Chondrocyte (in vitro differentiated cells): ENCODE measurements at places on chromosomes 7 and 10. TPM values are rescaled to one million over a fixed set of nuclear protein-coding genes. Genes with fewer than 3 reads are reported as not detected.

DNA sequence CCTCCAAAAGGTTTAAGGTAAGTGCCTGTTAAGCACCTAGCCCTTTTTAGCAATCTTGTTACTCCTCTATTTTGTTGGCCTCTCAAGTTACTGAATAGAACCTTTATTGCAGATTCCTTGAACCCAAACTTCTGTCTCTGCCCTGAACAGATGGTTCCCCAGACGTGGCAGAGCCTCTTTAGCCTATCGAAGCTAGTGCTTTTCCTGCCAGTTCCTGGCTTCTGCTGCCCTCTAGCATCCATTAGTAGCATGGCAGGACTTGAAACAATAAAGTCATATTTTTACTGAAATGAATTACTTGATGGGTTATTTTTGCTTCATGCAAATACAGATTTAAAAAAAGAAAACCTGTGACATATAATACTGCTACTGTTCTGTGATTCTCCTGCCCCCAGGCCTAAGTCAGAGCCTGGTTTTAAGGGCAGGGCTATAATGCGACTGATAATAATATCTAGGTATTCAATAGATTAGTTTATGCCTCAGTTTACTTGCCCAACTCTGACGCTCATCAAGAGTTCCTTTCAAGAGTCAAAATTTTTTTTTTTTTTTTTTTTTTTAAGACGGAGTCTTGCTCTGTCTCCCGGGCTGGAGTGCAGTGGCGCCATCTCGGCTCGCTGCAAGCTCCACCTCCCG, 84.3 kb upstream of the PHF14 start:
- H3K4me3 ChIP-seq, result no peak overlapping the region
- H3K27me3 ChIP-seq, result no peaks in the 10 kb centered on the region
- H3K27ac ChIP-seq, result no peak overlapping the region
- peaks cover 3% of the 10 kb centered on the region for H3K4me1 ChIP-seq
- no peak for DNase-seq

DNA sequence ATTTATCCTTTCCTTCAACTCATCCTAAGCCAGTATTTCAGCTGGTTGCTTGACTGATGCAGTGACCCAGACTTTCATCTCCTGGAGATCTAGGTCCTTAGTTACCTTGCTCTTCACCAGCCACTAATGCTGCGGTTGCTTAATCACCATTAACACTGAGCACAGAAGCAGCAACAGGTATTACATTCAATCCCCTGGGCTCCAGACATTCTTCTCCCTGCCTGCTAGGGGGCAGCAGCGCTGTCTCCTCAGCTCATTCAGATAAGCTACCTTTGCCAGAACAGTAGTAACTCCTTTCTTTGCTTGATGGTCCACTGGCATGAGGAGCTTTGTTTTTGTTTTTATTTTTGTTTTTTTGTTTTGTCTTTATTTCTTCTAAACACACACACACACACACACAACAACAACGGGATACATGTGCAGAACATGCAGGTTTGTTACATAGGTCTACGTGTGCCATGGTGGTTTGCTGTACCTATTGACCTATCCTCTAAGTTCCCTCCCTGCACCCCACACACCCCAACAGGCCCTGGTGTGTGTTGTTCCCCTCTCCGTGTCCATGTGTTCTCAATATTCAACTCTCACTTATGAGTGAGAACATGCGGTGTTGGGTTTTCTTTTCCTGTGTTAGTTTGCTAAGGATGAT, 1043.2 kb upstream of the C7orf33 start:
- DNase-seq, result no peak
- no peaks in the 10 kb centered on the region for H3K4me1 ChIP-seq
- H3K27me3 ChIP-seq, result no peaks in the 10 kb centered on the region
- H3K4me3 ChIP-seq, result no peak overlapping the region

DNA sequence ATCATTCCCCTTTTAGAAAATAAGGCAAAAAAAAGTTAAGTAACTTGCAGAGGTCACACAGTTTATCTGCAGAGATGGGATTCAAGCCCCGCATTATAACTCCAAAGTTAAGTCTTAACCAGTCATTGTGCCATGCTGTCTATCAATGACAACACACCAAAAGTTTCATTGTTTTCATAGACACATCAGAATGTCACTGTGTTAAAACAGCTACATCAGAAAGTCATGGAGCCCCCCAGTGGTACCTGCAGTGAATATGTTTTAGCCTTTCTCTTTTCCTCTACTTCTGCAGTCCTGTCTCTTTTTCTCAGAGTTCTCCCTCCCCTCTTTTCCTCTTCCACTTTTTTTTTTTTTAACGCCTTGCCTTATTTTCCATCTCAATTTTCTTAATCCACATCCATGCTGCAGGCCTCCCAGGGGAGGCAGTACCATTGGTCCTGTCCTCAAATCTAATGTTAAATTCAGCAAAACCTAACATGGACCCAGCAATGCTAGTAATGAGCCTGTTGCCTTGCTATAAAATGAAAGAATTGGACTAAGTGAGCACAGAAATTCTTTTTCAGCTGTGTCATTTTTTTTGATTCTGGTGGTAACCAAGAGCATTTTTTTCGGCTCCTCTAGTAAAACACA, 3.8 kb upstream of the NRCAM start:
- H3K27me3 ChIP-seq, result peaks cover 19% of the 10 kb centered on the region
- peaks cover 8% of the 10 kb centered on the region for H3K4me1 ChIP-seq
- no peak overlapping the region for H3K4me3 ChIP-seq
- H3K36me3 ChIP-seq, result no peaks in the 10 kb centered on the region
- no peak for DNase-seq
- H3K27ac ChIP-seq, result no peak overlapping the region

- peaks cover 6% of the 10 kb centered on the region for H3K27me3 ChIP-seq
- H3K4me3 ChIP-seq, result no peak overlapping the region
- no peaks in the 10 kb centered on the region for H3K4me1 ChIP-seq
These were observed 537.8 kb upstream of the AUTS2 start for GRCh38 chr7:69060516-69060915.

HPSE2 gene
- not detected in 3 replicates for total RNA-seq
